Astrocyte of the cerebellum (primary cell): ENCODE measurements at places on chromosomes 4 and X.

DNA sequence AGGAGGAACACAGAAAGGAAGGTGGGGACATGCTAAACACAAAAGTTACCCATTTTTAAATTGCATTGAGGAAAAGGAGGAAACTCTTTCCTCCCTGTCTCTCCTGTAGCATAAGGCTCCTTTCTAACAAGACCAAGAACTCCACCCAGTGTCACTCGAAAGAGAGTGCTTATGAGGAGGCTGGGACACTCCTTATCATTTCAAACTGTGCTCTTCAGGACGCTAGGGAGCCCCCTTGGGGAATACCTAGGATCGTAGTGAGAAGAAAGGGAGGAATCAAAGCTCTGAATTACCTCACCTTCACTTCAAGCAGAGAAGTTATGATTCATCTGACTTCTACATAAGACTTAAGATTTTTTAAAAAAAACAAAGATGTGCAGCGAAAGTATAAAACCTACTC, 65.5 kb downstream of the F9 start:
- no peak for DNase-seq

DNA sequence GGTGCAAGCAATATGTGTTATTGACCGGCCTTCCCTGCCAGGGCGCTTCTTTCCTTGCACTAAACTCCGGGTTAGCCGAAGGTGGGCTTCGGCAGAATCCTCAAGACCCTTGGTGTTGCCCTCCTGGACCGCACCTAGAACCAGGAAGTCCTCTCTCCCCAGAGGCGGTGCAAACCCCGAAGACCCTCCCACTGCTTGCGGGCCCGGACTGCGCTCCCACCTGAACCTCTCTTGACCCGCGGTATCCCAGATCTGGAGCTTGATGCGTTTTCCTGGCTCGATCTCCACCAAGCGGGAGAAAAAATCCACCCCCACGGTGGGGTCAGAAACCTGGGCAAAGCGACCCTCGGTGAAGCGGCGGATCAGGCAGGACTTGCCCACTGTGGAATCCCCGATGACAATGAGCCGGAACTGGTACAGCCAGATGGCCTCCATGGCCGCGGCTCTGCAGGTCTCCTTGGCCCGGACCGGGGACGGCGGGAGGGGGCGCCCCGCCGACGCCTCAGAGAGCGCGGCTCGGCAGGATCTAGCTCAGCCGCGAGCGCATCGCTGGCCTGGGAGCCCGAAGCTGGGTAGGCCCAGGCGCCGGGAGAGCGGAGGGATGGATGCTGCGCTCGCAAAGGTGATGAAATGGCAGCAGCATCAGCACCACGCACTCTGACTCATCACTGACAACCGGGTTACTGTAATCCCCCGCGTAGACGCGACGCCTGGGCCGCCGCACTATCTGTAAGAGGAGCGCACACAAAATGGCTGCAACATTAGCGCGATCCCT, at the start of gene RAB39B:
TSS of gene RAB39B (minus strand) at position 638 of the 775 bp plus-strand sequence. CDS start at position 435, 203 bp downstream.
- DNase-seq: peak; percentile 6

GRCh38 chr4:172578712-172579111, 589.9 kb upstream of the GALNT7 start:
- peak; percentile 61 for DNase-seq

DNA sequence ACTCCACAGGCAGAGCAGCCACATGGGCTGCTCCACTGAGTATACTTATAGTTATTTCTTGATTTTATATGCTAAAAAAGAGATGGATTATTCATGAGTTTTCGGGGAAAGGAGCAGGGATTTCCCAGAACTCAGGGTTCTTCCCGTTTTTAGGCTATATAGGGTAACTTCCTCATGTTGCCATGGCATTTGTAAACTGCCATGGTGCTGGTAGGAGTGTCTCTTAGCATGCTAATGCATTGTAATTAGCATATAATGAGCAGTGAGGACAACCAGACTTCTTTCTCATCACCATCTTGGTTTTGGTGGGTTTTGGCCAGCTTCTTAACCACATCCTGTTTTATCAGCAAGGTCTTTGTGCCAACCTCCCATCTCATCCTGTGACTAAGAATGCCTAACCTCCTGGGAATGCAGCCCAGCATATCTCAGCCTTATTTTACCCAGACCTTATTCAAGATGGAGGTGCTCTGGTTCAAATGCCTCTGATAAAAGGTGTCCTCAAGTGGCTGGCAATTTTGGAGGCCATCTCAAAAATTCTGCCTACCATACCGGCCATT, 213.0 kb upstream of the VEGFC start:
- DNase-seq: peak; percentile 49

DNA sequence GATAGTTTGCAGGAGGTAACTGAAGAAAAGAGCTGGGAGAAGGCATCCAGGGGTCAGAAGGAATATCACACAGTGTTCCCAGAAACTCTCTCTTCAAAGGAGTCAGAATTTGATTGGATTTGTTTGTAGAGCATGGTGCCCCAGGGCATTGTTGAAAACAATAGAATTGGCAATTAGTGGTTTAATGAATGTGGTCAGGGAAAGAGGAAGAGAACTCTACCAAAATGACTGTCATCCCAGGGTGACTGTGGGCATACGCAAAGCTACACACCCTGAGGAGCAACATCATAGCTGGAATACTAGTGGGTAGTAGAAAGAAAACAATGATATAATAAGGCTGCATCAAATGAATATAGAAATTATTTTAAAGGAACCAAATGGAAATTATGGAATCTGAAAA, 21.5 kb downstream of the TNIP2 start:
- DNase-seq: no peak

DNA sequence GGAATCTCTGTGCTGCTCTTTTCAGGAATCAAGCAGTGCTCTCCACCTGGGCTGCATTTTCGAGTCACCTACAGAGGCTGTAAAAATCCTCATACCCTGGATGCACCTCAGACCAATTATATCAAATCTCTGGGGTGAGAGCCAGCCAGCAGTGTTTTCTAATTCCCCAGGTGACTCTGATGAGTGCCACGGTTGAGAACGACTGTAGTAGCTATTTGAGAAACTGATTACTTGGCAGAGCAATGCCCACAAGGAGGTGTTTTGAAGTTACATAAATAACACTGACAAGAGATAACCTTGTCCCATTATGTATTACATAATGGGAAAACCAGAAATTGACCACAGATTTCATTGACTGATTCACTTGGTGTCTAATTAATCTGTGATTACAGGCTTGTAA, 46.8 kb downstream of the CLCN4 start:
- no peak for DNase-seq

DNA sequence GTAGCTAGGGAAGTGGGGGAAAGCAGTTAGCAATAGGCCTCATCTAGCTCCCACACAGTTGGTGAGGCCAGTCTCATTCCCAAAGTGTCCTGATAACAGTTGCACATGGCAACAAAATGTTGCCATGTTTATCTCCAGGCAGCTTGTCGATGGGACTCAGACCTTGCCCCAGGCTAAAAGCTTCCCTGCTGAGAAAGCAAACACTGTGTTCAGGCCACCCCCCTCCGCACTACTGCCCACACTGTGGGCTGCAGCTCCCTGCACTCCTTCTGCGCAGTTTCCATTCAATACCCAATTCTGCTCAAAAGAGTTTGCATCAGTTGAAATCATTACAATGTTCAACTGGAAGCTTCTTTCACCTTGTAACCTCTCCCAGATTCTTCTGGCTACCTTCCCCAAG, 287.8 kb upstream of the GK2 start:
- DNase-seq: no peak

- DNase-seq: peak; percentile 74
Observed at GRCh38 chr4:102247041-102247440, 98.2 kb downstream of the SLC39A8 start.

DNA sequence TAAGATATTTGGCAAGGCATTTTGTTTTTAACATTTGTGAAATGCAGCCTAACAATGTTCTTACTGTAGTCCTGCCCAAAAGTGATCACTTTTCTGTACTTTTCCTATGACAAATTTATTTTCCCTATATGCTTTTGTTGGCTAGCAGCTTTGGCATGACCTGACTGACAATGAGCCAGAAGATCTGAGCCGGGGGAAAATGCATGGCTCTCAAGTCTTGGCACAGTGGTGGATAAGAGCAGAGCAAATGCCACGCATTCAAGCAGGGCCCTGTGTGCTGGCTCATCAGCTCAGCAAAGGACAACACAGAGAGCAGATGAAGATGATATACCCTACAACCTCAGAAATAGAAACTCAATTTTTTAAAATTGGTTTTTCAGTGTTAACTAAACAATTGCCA, 187.3 kb downstream of the ANAPC10 start:
- DNase-seq: no peak
